Activated CD4-positive, CD25-positive, alpha-beta regulatory T cell (primary cell): ENCODE measurements at places on chromosomes 16 and 17.

DNA sequence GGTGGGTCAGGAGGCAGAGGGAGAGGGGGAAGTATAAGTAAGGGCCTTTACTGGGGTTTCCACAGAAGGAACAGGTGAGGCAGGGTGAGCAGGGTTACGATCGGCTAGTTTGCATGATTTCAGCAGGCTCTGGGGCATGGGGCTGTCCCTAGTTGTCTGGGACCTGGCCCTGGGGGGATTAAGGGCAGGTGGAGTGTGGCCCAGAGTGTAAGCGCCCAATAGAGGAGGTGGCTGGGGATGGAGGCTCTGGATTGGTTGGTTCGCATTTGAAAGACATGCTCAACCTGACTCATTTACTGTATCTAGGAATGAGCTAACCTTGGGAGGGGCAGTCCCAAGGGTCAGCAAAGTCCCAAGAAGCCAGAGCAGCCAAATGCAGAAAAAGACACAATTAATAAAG is 230.3 kb downstream of the MAP2K4 start:
- no peak for DNase-seq

DNA sequence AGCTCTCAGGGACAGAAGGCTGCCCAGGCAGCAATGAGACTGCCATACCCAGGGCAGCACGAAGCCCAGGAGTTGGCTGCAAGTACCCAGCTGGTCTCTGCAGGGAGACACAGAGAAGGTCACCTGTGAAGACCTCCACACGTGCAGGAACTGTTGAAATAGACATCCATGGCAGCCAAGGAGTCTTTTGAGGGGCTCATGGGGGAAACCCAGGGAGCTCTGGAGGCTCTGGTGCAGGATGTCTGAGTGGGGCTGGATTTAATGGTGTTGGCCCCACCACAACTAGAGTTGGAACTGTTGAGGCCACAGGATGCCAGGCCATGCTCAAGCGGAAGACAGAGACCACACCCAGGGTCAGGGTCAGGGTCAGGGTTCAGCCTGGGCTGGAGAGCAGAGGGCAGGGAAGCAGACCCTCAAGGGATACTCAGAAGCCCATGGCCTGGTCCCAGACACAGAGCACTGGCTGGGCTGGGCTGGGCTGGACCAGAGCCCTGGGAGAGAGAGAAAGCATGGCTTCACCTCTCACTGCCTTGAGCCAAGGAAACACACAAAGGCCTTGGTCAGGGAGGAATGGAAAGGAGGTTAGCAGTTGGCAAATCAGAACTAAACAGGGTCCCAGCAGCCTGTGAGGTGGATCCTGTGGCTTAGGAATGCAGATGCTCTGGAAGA is 21.4 kb downstream of the PITPNM3 start:
- no peak for DNase-seq

DNA sequence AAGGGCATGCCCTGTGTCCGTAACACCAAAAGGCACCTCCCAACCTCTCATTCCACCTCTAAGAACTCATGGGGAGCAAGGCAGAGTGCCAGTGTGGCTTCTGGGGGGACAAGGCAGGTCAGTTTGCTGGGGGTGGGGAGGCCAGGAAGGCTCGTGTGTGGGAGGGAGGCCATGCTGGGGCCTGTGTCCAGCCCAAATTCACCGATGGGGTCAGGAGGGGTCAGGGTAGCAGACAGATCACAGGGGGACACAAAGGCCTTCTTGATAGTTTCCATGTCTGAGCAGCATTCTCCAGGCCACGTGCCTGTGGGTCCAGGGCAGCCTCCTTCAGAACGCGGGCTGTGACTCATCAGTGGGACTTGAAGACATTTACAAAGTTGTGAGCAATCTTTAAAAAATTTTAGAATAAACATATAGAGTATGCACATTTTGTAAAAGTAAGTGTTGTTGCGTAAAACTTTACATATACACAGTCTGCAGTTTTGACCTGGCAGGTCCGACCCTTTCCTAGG is 20.9 kb downstream of the SPACA3 start:
- no peak for DNase-seq

DNA sequence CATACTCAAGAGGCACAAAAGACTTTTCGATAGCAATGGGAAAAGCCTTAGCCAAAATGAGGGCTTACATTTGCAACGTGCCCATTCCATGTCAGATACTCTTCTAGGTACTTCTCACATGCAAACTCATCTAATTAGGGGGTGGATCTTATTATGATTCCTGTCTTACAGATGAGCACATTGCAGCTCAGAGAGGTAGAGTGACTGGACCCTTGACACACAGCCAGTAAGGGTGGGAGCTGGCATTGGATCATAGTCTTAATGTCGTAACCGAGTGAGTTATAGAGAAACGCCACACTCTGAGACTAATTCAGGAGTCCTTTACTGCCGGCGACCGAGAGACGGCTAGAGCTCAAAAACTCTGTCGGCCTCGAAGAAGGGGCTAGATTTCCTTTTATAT is 78.8 kb upstream of the GRIN2A start:
- no peak for DNase-seq

DNA sequence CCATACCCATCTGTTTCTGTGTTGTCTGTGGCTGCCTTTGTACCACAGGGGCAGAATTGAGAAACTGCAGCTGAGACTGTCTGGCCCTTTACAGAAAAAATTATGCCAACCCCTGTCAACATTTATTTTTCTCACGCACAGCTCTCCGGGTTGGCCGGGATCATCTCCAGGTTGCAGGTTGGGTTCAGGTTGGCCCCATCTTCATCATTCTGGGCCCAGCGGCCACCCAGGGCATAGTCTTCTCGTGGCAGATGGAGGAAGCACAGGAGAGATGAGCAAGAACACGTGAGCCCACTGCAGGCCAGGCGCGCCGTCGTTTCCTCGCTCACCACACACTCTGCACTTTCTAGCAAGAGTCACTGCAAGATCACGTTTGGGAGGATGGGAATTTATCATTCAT is 66.1 kb upstream of the SEC14L1 start:
- no peak for DNase-seq

DNA sequence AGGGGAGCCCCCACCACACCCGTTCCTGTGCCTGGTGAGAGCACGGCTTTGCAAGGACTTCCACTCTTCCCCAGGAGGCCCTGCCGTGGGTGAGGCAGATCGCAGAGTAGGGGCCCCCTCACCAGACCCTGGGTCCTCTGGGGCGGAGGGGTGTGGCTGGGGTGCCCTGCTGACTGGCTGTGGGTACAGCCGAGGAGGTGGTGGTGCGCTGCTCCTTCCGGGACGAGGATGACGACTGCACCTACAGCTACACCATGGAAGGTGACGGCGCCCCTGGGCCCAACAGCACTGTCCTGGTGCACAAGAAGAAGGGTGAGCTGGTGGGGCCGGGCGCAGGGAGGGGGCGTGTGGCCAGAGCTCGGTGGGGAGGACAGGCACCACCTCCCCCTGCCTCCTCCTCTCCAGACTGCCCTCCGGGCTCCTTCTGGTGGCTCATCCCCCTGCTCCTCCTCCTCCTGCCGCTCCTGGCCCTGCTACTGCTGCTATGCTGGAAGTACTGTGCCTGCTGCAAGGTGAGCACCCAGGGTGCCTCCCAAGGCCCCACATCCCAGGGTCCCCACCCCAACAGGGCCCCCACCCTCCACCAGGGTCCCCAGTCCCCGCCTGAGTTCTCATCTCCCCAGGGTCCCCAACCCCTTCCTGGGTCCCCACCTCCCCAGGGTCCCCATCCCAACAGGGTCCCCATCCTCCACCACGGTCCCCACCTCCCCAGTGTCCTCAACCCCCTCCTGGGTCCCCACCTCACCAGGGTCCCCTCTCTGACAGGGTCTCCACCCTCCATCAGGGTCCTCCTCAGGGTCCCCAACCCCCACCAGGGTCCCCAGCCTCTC is 16.1 kb downstream of the ITGB4 start:
- no peak for DNase-seq
